ENCODE measurements at places on chromosomes 13 and 19. TPM values are rescaled to one million over a fixed set of nuclear protein-coding genes. Genes with fewer than 3 reads are reported as not detected.

The ZNF534 gene
- not detected for total RNA-seq

The RNF225 gene
- total RNA-seq, result 0.27 TPM

The UNC13A gene
- 0.07 TPM for total RNA-seq

The F7 gene
- total RNA-seq, result not detected

The SPACA4 gene
- not detected for total RNA-seq

The CRLF1 gene
- total RNA-seq, result not detected

The SSC5D gene
- total RNA-seq, result 0.23 TPM

The FOXA3 gene
- not detected for total RNA-seq

The MAST1 gene
- total RNA-seq, result 0.73 TPM

The IFNL1 gene
- total RNA-seq, result 0.25 TPM

The SKA3 gene
- total RNA-seq, result 39.4 TPM

The NLRP9 gene
- total RNA-seq, result not detected

The CGB2 gene
- total RNA-seq, result not detected

Data from T-helper 2 cell treated with Interferon-gamma antibody and Interleukin-4, amounts not matched to agents 100 ng/mL and 5 ng/mL, for 36 hours (primary cell).